Activated CD4-positive, alpha-beta memory T cell treated with anti-CD3 and anti-CD28 coated beads, Interleukin-2, amount 10 ng/mL, durations not matched to agents 7 days and 5 days (primary cell): ENCODE measurements at places on chromosomes 6 and 20.
A peak's percentile ranks its signal among the peaks of the same experiment; 100 is the strongest.

DNA sequence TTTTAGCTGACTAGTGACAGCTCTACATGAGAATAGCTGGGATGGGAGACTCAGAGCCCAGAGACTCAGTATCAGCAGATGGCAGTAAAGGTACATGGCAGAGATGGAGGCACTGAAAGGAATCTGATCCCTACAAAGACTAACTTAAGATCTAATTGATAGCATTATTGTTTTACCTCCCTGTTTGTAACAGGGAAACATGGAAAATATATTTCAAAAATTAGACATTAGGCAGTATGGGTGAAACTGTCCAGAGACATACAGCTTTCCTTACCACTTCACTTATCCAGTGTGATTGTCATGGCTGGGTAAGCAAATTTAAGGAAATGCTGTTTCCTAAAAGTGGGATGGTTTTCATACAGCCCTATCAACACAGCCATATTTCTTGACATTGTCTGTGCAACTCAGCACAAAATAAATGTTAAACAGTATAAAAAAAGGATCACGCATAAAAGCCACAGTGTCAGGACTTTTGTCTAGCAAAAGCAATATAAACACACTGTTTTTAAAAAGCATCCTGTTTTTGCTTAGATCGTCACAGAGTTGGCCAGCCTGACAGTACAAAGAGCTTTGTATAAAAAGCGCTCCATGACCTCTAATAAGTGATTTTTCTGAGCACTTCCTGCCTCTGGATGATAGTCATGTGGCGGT is 376.9 kb downstream of the PHF3 start:
- no peak for DNase-seq

DNA sequence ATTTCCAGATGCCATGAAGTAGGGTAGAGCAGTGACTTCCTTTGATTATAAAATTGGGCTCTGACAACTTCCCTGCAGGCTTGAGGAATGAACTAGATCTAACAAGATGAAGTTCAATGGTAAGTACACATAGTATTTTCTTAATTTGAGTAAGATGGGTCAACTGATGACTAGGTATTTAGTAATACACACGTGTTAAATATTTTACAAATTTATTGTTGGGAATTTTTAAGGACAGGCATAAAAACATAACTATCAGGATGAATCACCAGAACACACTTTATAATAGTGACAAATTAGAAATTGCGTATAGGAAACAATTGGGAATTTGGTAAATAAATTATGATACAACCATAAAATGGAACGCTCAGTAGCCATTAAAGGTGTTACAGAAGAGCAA is 762.4 kb upstream of the SLC35B3 start:
- no peak for DNase-seq

GRCh38 chr6:22056398-22056797 is 240.4 kb downstream of the PRL start:
- no peak for DNase-seq

GRCh38 chr20:51193066-51193772 is 170.3 kb upstream of the KCNG1 start:
- no peak for DNase-seq

- DNase-seq, result no peak
Measured at GRCh38 chr20:54559890-54560289, 84.5 kb downstream of the DOK5 start.

- DNase-seq, result peak; percentile 40
Measured at GRCh38 chr20:44056010-44056698, 130.8 kb downstream of the JPH2 start.

GRCh38 chr20:54626126-54626525 is 150.7 kb downstream of the DOK5 start:
- DNase-seq, result no peak

DNA sequence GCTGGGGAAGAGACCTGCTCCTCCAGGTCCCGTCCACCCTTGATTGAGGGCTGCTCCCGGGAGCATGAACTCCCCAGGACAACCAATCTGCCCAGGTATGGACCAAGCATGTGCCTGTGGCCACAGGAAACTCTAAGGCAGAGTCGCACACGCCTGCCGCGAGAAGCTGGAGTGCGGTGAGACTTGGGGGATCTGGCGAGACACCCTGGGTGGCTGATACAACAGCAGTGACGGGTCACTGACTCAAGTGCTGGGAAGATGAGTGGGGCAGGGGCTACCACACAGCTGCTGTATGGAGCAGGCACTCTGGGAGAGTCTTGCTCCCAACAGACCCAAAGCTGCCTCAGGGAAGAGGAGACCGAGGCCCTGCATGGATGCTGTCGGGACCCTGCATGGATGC is 40.1 kb downstream of the BFSP1 start:
- no peak for DNase-seq

DNA sequence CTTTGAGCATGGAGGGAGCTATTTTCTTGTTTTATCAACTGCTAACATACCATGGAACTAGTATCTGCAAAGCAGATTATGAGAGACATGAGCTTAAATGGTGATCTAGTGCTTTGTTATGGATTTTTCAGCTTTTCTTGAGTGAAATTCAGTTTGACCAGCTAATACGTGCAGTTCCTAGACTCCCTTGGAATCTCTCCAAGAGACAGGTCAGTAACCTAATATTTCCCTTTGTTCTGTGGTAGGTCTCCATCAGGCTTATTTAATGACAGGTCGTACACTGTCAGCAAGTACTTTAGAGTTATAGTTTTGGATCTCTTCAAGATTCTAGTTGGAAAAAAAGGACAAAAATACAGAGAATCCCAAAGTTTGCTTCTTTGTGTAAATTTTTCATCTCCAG is 43.9 kb downstream of the HDAC2 start:
- no peak for DNase-seq

DNA sequence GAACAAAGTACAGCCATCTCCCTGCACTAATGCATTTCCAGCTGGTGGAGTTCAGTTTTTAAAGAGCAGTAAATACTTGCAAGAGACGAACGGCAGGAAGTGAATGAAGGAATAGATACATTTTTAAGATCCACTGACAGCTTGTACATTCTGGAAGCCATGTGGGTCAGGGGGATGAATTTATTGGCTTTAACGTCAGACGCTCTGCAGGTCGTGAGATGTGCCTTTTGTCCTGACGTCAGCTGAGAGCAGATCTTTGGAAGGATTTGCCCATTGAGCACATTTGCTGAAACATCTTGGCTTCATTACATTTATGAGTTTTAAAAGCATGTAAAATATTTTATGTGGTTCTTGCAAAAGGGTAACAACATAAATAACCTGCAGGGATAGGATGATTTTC is 29.5 kb upstream of the SALL4 start:
- no peak for DNase-seq

DNA sequence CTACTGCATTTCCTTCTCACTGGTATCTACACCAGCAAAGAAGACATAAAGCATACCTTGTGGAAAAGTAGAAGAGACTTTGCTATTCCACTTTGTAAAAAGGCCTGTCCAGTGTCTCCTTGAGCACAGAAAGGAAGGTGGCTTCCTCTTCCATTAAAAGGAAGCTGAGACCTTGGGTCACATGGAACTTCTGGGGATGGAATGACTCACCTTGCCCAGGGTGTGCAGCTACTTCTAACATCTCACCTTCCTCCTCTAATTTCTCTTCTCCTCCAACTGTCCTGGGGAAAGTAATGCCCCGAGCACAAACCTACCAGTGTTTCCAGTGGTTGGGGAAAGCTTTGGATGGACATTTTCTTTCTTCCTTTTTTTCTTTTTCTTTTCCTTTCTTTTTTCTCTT is 848.8 kb upstream of the MAP3K7 start:
- DNase-seq, result no peak

DNA sequence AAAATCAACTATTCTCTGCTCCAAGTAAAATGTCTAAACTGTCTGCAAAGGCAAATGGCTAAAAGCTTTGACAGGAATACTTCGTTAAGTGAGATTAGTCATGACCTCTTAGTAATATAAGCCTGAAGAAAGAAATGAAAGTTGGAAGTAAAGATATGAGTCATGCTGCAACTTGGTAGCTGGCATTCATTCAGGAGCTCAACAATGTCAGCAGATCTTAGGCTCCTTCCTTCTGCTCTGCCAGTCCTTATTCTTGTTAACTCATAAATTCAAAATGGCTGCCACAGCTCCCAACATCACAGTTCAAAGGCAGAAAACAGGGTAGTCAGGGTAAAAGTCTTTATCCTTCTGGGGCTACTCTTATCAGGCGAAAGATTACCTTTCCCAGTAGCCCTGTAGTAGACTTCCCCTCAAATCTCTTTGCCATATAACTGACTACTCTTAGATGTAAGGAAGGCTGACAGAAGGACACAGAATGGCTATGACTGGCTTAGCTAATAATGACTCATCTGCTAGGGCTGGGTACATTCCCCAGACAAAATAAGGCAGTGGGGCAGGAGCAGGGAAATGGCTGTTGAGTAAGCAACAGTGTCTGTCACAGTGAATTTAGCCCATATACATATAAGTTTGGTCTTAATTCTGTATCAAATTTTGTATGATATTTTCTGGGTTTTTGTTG is 24.4 kb upstream of the C6orf62 start:
- peak; percentile 22 for DNase-seq

GRCh38 chr20:43985121-43985520 is 70.5 kb downstream of the TOX2 start:
- no peak for DNase-seq

DNA sequence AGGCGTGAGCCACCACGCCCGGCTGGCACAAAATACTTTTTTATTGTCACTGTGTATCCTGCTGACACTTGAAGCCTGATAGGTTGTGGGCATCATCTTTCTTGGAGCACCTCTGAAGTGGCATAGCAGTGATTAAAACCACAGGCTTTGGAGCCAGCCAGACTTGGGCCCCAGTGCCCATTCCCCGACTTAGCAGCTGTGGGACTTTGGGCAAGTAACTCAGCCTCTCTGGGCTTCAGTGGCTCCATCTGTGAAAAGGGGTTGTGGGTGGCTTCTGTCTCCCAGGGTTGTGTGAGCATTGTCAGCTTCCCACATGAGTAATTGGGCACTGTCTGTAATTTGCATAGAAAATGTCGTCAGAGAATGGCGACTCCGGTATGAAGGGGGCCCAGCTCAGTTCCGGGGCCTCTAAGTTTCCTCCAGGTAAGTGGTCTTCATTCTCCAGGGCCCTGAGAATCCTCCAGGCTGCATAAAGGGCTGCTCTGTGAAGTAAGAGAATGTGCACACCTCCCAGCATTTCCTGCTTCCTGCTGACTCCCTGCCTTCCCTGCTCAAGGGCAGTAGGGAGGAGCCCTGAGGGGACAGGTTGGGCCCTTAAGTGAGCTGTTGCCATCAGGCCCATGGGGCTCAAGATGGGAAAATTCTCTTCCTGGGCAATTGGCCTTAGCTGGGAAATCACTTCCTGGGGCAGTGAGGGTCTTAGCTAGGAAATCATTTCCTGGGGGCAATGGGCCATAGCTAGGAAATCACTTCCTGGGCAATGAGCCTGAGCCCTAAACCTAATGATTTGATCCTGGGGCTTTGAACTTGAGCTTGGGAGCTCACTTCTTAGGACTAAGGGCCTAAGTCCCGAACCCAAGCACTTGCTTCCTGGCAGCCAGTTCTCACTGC is 27.2 kb downstream of the ARHGAP40 start:
- no peak for DNase-seq

GRCh38 chr6:41575598-41575997 is 29.4 kb downstream of the FOXP4 start:
- DNase-seq, result no peak

DNA sequence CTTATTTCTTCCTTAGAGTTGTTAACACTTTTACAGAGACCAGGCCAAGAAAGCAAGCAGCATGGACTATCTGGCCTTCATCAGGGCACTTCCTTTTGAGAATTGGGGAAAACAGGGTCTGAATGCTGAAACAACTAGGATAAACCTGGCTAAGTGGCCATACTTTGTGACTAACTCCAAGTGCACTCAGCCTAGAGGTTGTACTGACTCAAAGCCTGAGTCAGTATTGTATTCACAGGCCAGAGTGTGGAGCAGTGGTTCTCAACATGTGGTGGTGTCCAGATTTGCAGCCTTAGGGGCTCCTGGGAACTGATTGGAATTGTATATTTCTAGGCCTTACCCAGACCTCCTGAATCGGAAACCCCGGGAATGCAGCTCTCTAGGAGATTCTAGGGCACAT is 20.1 kb downstream of the SEC23B start:
- DNase-seq, result no peak

DNA sequence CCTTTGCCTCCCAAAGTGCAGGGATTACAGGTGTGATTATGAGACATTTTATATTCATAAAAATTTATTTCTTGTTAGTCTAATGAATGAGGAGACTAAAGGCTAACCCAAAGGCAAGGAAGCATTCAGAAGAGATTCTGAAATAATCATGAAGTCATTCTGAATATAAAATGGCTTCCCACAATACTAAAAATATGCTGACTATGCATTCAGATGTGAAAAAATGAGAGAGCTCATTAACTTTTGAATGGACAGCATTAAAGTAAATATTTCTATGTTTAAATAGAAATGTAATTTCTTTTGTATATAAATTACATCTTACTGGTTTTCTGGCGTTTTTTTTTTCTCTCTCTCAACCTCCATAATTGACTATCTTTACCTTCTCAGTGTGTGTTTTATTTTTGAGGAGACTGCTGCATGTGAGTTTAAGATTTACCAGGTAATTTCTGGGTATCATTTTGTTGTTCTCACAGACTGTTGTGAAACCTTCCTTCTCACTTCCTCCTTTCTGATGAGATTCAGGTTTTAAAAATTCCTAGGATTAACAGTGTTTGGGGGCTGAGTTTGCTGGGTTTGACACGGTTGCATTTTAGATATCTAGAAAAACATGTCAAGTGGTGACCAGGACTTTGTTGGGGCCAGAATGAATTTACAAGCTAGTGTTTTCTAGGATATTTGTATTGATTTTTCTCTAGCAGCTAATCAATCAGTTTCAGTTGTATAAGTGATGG is 316.6 kb downstream of the CDKAL1 start:
- DNase-seq, result no peak
